ENCODE measurements at places on chromosomes 1 and 21.

DNA sequence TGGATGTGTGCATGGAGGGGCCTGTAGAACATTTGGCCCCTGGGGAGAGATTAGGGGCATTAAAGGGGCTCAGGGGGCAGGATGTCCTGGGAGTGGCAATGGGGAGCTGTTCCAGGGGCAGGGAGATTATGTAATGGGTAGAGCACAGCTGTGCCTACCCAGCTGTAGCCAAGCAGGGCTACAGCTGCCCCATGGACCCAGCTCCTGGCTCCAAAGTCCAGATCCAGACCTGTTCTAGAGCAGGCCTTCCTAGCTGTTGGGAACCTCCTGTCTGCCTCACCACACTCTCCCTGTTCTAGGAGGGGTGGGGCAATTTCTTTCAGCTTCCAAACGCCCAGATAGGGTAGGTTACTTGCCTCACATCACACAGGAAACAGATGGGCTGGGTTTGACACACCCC is 5.6 kb downstream of the RPS6KA1 start:
- no peak for DNase-seq

GRCh38 chr1:212960932-212961331 is 10.6 kb downstream of the VASH2 start:
- DNase-seq: no peak

GRCh38 chr1:227437495-227438008 is 119.3 kb upstream of the CDC42BPA start:
- DNase-seq: peak; percentile 74

DNA sequence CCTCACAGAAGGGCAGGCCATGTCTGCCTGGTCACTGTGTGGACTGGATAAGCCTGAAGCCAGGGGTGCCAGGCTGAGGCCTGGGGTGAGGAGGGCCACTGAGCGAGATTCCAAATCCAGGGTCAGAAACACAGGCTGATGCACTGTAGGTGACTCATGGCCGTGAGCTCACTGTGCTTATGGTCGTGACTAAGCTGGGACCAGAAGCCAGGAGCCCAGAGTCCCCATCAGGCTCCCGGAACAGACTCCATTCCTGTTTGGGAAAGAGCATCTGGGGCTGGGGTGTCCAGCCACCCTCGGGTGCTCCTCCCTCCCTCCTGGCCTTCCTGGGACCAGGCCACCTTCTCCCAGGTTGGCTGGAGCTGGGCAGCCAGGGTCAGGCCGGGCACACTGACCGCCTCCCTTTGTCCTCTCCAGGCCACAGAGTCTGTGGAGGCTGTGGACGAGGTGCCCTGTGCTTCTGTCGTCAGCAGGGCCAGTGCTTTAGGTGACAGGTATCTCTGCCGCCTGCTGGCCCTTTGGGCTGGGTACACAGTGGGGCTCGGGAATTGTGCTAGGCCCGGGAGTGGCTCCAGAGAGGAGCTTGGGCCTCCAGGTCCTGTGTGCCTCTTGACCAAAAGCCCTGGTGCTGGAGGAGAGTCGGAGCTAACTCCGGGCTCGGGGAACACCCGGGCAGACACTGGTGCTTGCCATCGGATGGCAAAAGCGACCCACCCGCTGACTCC is 36.7 kb downstream of the AJAP1 start:
- no peak for DNase-seq

GRCh38 chr1:150151291-150152181 is 1.8 kb downstream of the PLEKHO1 start:
- DNase-seq: no peak

DNA sequence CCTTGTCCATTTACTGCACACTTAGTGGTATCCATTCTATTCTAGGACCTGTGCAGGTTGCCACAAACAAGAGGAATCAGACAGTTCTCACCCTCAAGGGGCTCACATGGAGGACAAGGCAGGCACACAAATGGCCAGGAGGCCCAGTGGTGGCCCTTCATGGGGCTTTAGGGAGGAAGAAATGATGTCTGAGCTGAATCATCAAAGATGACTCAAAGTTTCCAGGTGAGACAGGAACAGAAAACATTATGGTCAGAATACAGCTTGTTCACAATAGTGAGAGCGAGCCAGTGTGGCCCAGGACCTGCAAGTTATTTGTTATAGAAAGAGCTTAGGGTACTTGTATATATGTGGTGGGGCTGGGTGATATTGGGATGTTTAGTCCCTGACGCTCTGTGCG is 26.4 kb downstream of the SHISAL2A start:
- DNase-seq: no peak

- no peak for DNase-seq
Observed at GRCh38 chr1:185834371-185834905, 100.2 kb downstream of the HMCN1 start.

DNA sequence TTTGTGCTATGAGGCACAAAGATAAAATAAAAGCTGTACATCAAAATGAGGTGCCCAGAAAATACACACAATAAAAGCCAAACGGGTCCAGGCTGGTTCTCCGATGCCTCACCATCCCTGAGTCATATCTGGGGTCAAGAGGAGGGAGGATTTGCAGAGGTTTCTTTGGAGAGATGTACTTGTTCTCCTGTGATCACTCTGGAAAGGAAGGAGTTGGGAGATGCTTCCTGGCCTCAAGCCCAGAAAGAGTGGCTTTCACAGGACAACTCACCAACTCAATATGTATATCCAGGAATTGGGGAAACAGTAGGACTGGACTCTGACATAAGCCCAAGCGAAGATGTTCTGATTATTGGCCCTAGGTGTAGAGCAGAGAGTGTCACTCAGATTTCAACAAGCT is 51.9 kb downstream of the DIPK1A start:
- peak; percentile 6 for DNase-seq

DNA sequence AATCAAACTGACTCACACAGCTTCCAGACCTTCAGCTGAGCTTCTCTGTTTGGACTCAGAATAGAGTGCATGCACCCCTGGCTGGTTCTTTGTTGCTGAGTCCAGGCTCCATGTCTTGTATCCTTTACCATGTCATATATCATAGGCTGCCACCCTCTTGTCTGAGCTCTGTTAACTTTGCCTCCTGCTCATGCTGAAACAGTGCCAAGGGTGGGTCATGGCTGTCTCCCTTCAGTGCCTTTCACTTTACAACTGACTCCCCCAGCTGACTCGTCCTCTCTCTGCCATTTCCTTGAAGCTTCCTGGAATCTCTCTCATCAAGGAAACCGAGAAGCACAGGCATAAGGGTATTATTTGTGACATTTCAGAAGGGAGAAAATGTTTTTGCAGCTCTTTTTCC is 885.3 kb downstream of the TTLL7 start:
- no peak for DNase-seq

- no peak for DNase-seq
Observed at GRCh38 chr1:24557711-24558131, 1.8 kb downstream of the NCMAP start.

GRCh38 chr1:86502721-86503405 is 34.1 kb downstream of the CLCA1 start:
- no peak for DNase-seq

- no peak for DNase-seq
Observed at GRCh38 chr1:112689196-112689841, 14.9 kb downstream of the MOV10 start.

DNA sequence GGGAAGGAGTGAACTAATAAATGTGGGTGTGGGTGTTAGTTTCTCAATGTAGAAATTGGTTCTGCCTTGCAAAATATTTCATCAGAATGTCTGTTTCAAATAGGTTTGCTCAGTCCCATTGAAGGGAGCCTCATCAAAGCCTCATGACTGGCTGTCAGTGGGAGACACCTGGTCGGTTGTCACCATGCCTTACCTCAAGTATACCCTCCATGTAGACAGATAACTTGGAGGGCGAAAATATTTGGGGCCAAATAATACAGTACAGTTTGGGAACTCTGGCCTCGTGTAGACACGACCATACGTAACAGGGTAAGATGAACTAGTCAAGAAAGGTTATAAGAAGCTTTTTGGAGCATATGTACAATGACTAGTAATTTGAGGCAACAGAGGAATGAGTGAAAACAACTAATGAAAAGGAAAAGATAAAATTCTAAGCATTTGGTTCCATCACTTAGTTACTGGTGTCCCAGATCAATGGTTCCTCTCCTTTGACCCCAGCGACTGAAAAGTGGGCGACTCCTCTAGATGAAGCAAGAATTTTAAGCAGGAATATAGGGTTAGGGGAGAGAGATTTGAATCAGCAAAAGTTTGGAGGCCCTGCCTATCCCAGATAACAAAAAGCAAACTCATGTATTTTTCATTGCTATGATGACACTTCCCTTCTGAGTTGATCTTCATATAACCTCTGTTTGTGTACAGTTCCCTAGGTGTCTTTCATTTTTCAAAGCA is 163.9 kb downstream of the LRRC40 start:
- no peak for DNase-seq

DNA sequence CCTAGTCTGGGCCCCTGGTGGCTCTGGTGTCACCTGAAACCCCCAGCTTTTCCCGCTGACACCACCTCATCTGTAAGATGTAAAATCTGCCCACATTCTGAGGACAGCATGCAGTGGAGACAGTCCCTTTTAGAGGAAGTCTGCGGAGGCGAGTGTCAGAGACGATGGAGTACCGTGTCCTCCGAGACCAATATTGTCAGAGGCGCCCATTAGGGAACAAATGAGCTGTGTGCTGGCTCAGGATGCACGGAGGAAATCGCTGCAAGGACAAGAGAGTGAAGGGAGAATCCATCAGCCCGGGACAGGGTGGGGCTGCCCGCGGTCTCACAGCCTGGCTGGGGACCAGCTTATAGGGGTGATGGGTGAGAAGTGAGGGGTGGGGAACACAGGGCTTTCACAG is 214.8 kb downstream of the MATN1 start:
- no peak for DNase-seq

DNA sequence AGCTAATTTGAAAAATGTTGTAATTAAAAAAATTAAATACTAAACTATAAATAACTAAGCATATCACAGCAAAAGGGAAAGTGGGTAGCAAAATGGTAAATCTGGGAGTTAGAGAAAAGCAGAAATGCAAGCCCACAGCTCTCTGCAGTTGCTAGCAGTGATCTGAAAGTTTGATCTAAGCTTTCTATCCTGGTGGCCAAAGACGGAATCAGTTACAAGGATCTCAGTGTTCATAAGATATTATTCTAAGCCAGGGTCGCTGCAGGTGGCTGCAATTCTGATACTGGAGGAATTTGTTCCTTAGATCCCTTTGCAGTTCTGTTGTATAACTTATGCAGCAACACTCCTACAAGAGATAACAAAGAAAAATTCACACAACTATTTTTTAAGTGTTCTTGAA is 363.7 kb downstream of the SETD4 start:
- DNase-seq: no peak

- DNase-seq: no peak
Observed at GRCh38 chr1:22782406-22782805, 71.8 kb downstream of the EPHB2 start.

GRCh38 chr1:30880678-30881318 is 27.8 kb downstream of the SDC3 start:
- no peak for DNase-seq

DNA sequence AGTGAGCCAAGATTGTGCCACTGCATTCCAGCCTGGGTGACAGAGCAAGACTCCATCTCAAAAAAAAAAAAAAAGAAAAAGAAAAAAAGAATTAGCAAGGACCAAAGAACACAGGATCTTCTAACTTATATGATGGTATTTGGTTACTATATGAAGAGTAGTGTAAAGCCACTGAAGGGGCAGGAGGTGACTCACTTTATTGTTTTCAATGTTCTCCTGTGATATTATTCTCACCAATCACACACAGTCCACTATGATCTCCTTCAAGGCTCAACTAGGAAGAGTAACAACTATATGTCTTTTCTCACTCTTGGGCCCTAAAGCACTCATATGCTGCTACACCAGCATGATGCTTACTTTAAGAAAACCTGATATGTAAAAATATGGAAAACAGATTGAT is 26.7 kb downstream of the RC3H1 start:
- no peak for DNase-seq

DNA sequence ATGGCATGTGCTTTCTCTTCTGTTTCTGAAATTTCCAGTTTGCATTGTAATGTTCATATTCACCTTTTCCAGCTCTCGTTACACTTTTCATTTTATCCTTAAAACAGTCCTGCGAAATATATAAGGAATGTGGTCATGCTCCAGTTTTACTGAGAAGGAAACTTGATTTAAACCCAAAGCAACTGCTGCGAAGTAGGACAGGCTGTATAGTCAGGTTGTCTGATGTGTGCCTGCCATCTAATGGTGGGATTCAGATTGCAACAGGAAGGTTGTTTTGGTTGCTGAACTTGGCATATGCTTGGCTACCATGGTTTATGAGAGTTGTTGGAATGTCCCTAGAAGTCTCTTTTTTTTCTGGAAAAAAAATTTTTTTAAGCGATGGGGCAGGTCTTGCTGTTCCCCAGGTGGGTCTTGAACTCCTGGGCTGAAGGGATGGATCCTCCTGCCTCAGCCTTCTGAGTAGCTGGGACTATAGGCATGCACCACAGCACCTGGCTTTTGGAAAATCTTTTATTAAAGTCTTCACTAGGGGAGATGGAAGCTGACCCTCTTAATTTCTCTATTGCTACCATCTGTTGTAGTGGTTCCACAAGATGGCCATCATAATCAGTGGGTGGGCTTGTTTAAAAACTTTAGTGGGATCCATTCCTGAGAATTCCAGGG is 86.9 kb downstream of the UCK2 start:
- DNase-seq: peak; percentile 49

DNA sequence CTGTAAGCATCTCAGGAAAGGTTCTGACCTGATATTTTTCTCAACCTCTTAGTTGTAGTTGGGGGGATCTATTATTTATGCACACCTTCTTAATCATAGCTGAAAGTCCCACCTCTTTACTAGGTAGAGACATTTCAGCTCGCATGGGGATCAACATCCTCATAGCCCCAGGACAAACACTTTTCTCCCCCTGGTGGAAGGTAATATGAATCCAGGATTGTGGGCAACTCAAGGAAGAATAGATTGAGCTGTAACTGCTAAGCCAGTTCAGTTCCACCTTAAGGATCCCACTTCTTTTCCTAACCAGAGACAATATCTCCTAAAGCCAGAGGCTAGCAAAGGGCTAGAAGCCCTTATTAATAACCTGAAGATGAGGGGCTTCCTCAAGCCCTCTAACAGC is 25.4 kb upstream of the SMYD3 start:
- no peak for DNase-seq

DNA sequence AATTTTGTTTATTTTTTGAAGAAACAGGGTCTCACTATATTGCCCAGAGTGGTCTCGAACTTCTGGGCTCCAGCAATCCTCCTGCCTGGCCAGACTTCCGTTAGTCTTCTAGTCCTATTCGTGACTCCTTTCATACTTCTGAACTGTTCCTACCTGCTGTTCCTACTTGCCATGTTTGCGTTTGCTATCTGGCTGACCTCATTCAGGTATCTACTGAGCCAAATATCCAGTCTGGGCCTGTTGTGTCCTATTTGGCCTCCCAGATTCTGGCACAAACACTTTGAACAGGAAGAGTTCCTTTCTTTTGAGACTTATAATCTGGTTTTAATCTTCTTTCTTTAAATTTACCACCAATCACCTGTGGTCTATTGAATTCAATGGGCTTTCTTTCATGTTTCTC is 6.9 kb upstream of the NR1I3 start:
- DNase-seq: no peak

DNA sequence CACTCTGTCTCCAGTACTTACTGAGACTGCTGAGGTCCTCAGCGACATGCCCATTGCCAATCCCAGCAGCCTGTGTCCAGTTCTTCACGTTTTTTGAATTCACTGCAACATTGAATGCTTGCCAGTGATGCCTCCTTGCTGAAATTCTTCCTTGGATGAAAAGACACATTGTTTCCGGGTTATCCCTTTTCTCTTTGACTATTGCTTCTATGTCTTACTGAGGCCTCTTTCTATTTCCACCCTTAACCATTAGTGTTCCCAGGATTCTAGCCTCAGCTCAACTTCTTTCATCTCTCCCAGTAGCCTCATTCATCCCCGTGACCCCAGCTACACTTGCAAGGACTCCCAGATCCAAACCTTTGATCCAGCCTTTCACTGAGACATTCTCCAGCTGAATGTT is 46.5 kb upstream of the KIF26B start:
- DNase-seq: no peak

Measured in SHP77 treated with DMSO at 0.1 percent for 48 hours (cell line).